ENCODE measurements at places on chromosomes 7 and 10. TPM values are rescaled to one million over a fixed set of nuclear protein-coding genes. Genes with fewer than 3 reads are reported as not detected.

DNA sequence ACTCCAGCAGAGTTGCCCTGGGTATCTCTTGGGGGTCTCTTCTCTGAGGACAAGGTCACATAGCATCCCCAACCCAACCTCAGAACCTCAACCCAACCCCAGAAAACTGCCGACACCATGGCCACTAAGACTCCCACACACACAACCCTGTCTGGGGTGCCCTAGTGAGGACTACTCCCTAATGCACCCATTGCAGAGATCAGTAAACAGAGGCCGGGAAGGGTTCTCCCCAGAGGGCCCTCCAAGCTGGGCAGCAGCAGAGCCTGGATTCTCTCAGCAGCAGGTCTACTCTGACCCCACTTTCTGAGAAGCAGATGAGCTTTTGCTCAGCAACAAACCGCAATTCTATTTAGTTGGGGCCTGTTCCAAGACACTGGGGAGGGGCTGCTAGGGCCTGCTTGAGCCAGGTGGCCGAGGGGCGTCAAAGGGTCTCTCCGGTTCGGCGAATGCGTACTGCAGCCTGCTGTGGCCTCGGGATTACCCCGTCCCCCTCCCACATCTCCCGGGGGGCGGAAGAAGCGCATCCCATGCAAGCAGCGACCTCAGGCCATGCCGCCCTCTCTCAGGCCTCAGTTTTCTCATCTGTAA lies 828 bp downstream of the OGDHL start:
- no peak for DNase-seq

DNA sequence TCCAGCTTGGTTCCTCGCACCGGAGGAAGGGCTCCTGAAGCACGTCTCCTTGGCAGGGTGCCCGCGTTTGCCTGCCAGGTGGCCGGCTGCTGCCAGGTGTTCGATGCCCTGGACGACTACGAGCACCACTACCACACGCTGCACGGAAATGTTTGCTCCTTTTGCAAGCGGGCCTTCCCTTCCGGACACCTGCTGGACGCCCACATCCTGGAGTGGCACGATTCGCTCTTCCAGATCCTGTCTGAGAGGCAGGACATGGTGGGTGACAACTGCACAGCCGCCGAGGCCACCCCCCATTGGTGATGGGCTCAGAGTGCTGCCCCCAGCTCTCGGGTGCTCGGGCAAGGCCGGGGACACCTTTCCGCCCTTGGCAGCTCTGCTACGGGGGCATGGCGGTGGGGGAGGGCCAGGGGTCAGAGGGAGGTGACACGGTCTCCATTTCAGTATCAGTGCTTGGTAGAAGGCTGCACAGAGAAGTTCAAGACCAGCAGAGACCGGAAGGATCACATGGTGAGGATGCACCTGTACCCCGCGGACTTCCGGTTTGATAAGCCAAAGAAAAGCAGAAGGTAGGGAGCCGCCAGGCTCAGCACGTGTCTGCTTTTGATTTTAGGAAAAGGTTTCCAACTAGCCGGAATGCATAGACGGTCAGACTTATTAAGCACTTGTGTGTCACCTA lies 1.1 kb downstream of the ZNF511 start:
- DNase-seq, result no peak

The CHST3 gene
- total RNA-seq, result 8.2 TPM

The OR9A2 gene
- total RNA-seq, result not detected

The SDK1 gene
- total RNA-seq, result 2.3 TPM

- DNase-seq, result no peak
These were observed 5.6 kb upstream of the AIFM2 start for GRCh38 chr10:70137927-70138883.

DNA sequence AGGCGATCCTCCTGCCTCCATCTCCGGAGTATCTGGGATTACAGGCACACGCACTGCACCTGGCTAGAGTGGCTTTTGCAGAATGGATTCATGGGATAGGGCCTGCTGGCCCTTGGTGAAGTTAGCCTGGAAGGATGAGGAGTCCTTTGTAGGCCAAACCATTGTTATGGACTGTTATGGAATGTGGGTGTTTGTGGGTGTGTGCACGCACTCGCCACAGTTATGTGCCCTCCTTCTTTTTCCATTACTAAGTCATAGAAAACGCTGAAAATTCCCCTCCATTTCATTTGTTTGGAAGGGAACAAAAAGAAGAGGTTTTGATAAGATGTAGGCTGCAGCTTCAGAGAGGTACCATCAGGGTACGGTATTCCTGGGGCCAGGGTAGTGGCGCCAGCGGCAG lies 15.0 kb downstream of the ZNF862 start:
- no peak for DNase-seq

The ANKRD30A gene
- not detected for total RNA-seq

DNA sequence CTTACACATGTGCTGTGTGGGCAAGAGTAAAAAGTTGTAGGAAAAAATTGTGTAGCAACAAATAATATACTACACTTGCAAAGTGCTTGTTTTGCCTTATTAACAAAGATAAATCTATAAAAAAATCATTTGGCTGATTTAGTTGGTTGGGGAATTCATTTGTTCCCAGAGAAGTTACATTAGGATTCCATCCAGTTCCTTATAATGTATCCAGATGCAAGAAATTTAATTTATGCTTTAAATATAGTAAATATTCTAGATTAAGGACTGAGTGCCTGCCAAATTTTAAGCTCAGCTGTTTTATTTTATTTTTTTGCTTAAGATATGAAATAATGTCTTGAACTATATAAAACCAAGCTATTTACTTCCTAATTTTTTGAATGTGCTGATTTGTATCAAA lies 1169.9 kb downstream of the NXPH1 start:
- no peak for DNase-seq

The GPR85 gene
- 0.24 TPM for total RNA-seq

GRCh38 chr7:156503196-156503595 lies 137.4 kb upstream of the RNF32 start:
- DNase-seq, result no peak

DNA sequence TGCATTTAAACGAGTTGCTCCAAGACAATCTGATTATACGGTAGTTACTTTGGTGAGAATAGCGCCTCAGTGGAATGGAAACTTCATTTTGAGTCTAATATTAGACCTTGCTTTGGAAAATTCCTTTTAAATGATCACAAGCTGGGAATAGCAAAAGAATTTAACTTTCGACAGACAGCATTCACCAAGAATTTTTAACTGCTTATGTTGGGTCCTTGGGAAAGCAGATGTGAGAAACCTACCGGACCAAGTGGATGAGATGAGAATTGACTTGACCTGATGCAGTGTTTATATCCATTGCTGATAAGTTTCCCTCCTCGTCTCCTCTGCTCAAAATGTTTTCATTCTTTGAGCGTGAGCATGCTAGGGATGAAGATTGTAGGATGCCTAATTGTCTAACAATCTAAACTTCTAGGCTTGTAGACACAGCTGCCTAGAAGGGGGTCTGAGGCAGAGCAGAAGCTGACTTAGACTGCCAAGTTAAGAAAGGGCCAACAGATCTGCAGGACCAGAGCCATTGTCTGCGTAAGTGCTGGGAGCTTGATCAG lies 126.9 kb downstream of the CNNM2 start:
- no peak for DNase-seq

DNA sequence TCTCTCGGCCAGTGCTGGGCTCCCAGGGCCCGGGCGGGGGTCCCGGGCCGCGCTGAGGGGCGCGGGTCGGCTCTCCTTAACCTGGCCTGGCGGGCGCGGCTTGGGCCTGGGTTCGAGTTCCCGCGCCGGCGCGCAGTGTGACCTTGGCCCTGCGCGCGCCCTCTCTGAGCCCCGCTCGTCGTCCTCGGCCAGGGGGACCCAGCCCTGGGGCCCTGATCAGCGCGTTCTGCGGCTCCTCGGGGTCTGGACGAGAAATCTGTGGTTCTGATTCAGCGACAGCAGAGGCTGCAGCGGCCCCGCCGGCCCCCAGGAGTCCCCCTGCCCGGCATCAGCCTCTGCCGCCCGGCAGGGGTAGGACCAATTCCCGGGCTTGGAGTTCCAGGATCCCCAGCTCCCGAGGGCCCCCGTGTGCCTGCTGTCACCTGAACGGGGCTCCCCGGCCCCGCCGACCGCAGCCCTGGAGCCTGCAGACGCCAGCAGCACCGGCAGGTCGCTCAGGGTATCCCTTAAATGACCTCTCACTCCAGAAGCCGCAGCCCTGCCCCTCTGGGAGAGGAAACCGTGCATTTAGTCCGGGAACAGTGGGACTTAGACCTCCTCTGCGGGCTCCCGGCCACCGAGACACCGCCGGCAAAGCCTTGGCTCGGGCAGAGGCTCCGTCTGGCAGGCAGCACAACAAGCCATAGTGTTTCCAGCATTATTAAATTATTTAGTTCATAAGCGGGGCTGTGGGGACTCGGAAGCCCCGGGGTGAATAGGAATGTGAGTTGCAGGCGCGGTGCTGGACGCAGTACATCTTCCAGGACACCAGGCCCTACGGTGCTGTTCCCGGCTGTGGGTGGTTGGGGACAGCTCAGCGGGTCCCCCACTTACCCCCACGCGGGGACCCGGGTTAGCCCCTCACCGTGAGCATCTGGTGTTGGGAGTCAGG lies 572 bp downstream of the CHST12 start:
- DNase-seq, result no peak

GRCh38 chr10:99375426-99375825 lies 46.3 kb downstream of the CNNM1 start:
- no peak for DNase-seq

- DNase-seq, result no peak
These were observed 3.1 kb downstream of the CNPY1 start for GRCh38 chr7:155543011-155543876.

DNA sequence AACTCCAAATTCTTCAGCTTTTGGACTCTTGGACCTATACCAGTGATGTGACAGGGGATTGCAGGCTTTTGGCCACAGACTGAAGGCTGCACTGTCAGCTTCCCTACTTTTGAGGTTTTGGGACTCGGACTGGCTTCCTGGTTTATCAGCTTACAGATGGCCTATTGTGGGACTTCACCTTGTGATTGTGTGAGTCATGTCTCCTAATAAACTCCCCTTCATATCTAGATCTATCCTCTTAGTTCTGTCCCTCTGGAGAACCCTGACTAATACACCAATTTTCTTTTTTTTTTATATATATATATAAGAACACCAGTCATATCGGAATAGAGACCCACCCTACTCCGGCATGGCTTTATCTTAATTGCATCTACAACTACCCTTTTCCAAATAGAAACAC lies 166.8 kb downstream of the ETV1 start:
- no peak for DNase-seq

DNA sequence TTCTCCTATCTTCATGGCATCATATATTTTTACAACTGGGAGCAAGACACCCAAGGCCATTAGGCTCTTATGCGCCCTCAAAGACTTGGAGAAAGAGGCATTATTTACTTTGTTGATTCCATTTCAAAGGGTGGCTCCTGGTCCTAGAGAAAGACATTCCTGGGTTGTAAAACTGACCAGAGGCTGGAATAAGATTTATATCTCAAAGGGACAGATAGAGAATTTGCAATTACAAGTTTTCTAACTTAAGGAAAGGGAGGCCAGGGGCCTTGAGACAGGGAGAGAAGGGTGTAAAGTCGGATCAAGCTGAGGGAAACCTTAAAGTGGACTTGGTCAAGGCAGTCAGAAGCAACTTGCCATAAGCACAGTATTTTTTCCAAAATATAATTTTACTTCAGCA lies 1086.0 kb downstream of the SORCS3 start:
- no peak for DNase-seq

The PTEN gene
- total RNA-seq, result 41.2 TPM

The NME8 gene
- total RNA-seq, result not detected

DNA sequence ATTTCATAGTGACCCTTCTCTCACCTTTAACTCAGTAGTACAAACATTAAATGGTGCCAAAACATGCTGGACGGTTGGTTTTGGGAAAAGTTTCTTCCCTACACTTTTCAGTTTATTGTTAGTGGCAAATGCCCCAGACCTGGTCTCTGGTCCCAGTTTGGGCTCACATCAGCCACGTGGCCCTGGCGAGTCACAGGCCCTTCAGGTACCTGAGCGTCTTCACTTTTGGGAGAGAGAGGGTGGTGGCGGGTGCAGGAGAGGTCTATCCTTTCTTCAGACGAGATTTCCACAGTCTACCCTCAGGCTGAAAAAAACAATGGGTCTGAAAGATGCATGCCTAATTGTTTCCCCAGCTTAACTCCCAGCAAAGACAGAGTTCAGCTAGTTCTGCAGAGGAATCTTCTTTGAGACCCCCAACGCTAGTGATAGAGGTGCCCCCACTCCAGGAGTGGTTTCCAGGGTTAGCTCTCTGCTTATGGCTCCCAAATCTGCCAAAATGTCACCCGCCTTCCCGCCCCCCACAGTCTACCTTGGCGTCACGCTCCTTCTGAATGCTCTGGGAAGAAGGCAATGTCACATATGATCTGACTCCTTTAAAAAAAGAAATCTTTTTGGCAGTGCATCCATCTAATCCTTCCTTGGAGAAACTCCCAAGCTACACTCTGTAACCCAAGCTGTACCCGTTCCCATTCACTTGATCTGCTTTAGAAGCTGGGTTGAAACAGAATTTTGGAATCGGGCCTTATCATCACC lies 384.8 kb upstream of the FOXK1 start:
- no peak for DNase-seq

GRCh38 chr7:111380945-111381344 lies 181.3 kb downstream of the IMMP2L start:
- no peak for DNase-seq

DNA sequence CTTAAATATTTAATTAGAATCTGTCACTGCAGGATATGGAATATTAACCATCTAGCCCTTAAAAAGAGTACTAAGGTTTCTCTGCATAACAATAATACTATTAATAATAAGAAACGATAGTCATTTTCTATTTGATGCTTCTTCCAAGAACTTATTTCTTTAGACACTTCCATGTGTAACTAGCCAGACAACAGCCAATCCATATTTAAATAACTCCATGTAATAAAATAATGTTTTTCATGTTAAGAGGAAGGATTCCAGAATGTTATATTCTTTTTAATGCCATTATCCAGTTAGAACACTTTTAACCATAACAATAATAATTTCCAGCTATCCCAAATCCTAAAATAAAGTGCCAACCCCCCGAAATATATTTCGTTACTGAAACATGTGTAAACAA lies 170.1 kb upstream of the WNT16 start:
- no peak for DNase-seq

- DNase-seq, result no peak
These were observed 107.0 kb upstream of the PARD3 start for GRCh38 chr10:34922138-34922537.

DNA sequence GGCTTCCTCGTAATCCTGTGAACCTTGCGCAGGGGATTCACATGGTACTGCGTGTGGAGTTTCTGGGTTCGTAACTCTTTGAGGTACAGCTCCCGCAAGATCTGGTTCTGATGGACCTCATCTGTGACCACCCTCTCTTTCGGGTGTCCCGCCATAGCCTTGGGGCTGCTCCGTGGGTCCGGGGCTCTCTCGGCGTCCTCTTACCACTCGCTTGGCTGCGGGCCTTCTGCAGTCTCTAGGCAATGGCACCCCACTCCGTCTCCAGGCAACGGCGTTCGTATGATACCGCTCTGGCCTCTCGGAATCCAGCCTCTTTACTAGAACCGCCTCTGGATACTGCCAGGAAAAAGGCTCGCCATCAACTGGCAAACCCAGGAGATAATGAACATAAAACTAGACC lies 54.7 kb upstream of the AMPH start:
- no peak for DNase-seq

GRCh38 chr10:1061930-1062774 lies 6.0 kb downstream of the WDR37 start:
- DNase-seq, result no peak

- no peak for DNase-seq
These were observed 28.2 kb downstream of the STRIP2 start for GRCh38 chr7:129462420-129462819.

The RNLS gene
- 1.5 TPM for total RNA-seq

The ZNF467 gene
- total RNA-seq, result 6.8 TPM

Data from glomerular endothelial cell (primary cell).